ENCODE measurements at places on chromosomes 5 and 9.

DNA sequence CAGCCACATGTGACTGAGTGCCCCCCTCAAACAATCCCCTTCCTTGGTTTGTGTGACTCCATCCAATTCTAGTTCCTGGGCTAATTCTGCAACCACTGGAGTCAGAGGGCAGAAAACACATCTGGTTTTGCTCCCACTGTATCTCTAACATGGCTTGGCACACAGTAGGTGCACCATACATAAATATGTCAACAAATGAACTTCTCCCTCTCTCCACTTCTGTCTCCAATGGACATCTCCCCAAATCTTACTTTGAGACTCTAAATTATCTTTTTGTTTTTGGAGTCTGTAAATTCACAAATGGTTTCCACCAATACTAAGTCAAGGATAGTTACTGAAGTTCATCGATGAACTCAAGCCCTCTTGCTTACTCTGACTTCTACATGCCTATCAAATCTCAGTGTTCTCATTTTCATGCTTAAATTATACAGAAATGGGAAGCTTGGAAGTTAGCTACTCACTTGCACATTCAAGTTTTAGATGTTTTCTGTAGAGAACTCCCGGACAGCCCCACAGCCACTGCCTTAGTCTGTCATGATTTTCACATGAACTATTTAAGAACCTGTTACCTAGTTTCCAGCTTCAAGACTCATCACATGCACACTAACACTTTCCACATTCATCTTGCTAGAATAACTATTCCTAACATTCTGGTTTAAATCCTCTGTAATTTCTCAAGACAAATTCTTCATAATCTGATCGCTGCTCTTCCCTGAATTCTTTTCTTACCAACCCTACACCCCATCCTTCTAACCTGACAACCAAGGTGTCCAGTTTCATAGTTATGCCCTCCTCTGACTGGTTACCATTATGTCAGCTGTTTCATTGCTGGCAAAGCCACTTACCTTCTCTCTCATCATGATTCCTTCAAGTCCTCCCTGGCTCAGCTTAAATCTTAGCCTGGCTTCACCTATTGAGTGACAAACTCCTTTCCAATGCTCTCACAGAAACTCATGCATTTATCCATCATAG lies 6.0 kb downstream of the RPL37 start:
- peak; percentile 65 for DNase-seq

DNA sequence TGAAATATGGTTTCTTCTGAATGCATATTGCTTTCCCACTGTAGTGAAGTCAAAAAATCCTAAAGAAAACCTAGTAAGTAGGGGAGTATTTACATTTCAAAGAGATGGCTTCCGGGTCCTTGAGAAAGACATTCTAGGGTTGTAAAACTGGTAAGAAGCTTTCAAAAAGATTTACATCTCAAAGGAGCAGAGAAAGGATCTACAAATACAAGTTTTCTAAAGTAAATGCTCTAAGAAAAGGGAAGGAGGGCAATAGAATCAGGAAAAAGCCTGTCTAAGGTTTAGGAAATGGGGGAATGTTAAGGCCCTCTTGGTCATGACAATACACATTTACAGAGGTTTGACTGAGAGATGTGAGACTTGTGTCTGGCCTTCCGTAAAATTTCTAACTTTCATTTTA lies 16.7 kb upstream of the TRPC7 start:
- no peak for DNase-seq

DNA sequence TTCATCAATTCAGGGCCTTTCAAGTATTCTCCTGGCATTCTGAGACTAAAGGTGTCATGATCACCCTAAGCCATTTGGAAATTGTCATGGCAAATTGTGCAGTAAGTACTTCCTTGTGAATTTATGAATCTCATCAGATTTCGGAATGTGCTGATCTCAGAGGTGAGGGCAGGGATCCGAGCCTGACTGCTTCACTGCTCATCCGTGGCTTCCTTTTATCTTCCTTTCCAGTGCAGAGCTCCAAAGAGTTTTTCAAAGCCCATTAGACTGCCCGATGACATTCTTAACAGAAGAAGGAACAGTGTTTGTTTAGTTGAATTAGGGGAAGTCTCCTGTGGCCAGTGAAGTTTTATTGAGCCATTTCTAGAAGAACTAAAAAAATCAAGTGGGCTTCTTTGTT lies 182.8 kb upstream of the GDNF start:
- no peak for DNase-seq

- no peak for DNase-seq
Observed at GRCh38 chr5:174699131-174699530, 25.3 kb upstream of the MSX2 start.

GRCh38 chr5:140216478-140217074 lies 41.6 kb downstream of the CYSTM1 start:
- DNase-seq: no peak

DNA sequence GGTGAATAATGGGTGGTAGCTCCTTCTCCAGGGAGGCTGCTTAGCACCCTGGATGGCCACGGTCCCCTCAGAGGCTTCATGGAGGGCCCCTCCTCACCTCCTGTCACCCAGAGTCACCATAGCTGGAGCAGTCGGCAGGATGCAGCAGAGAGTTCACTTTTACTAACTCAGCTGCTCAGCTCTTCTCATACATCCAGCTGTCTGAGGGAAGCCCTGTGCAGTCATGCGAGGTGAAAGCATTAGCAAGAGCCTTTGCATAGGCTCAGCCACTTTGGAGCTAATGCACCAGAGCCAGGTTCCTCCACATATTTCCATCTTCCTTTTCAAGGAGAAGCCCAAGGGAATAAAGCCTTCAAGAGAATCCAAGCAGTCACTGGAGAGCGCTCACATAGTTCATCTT lies 499.2 kb downstream of the BNC2 start:
- no peak for DNase-seq

DNA sequence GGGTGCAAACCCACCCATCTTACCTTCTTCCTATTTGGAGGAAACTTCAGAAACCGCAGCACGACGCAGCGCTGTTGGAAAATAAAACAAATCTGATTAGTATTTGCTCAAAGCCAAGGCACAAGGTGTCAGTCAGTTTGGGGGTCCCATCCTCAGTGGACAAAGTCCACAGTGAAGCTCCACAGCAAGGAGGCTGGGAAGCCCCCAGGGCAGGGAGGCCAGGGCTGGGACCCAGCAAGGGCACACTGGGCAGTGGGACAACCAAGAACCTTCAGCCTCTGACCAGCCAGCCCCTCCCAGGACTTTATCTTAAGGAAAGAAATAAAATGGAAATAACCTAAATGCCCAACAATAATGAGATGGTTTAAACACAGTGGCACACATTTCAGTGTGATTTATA lies 11.3 kb downstream of the IPPK start:
- no peak for DNase-seq

- DNase-seq: no peak
Observed at GRCh38 chr5:14410394-14411201, 171.0 kb upstream of the OTULINL start.

GRCh38 chr9:105694190-105694847 lies at the start of gene TMEM38B:
Gene TMEM38B, plus strand, starts transcription at chr9:105694541. Its CDS starts 120 bp downstream, at chr9:105694661.
- peak; percentile 88 for DNase-seq

DNA sequence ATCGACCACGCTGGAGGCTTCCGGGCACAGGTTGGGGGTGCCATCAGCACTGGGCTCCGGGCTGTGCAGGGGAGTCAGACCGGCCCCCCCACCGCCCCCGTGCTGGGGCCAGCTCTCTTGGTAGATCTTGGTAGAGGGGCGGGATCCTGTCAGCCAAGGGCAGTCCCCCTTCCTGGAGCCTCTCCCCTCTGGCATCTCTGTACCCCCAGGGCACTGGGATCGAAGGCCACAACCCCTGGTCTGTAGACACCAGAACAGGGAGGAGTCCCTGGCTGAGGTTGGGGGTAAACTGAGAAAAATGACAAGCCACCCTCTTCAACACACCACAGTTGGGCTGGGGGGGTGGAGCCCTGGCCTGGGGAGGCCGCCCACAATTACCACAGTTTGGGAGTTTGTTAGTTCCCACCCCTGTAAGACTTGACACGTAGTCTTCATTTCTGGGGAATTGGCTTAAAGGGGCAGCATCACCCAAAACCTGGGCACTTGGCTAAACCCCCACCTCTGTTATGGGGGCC lies 882 bp downstream of the CERCAM start:
- DNase-seq: no peak

GRCh38 chr5:65938256-65938655 lies 11.9 kb downstream of the ERBIN start:
- no peak for DNase-seq

GRCh38 chr5:35919191-35919590 lies 19.2 kb downstream of the CAPSL start:
- DNase-seq: no peak

DNA sequence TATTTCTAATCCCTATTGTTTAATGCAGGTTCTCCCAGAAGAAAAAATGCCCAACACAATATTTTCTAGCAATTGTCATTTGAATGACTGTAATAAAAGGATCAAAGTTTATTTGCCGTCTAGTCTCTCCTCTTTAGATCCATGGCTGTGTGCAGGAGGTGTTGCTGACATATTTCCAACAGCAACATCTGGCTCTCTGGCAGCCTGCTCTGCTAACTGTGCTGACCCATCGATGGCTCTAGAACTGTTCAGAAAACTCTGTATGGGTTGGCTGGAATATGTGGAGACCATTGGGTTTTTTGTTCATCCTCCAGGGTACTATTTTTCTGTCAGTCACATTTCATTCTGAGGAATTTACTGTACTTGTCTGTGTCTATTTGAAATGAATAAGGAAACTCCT lies 202.0 kb upstream of the SLC27A6 start:
- no peak for DNase-seq

- DNase-seq: peak; percentile 78
Observed at GRCh38 chr9:129624168-129624759, 1.7 kb upstream of the NTMT1 start.

DNA sequence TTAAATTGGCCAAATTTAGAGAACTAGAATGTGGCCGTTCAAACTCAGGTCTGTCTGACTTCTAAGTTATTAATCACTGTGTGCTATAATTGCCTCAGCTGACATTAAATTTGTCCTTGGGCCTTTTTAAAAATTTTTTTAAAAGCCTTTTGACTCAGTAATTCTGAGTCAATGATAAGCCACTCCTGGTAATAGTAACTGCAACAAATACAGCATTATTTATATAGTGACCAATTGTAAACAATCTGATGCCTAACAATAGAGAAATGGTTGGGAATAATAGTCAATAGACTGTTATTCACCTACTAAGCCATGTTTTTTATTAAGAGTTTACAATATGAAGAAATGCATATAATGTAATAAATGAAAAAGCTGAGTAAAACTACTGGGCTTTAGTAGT lies 70.9 kb upstream of the FSD1L start:
- no peak for DNase-seq

DNA sequence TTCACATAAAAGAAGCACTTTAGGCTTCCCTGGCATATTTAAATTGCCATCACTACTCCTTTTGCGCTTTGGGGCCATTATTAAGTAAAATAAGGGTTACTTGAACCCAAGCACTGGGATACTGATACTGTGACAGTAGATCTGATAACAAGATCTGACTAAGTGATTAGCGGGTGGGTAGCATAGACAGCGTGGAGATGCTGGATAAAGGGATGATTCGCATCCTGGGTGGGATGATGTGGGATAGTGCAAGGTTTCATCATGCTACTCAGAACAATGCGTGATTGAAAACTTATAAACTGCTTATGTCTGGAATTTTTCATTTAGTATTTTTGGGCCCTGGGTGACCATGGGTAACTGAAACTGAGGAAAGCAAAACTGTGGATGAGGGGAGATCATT lies 75.1 kb downstream of the PTTG1 start:
- DNase-seq: no peak

DNA sequence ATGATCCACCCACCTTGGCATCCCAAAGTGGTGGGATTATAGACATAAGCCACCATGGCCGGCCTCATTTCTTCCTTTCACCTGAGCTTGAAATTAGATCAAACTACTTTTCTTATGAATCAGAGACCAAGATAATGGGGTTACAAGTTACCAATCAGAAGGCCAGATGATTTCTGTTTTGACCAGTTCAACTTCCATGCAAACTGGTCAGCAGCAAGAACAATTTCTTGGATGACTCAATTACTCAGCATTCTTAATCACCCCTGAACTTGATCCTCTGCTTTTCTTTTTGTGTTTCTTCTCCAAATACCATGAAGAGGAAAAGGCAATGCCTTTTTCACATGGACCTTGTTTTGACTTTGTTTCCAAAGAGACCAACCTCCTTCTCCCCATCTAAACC lies 10.0 kb upstream of the PLIN2 start:
- no peak for DNase-seq

All from T47D (cell line).